ENCODE measurements at places on chromosomes 12 and 14.

DNA sequence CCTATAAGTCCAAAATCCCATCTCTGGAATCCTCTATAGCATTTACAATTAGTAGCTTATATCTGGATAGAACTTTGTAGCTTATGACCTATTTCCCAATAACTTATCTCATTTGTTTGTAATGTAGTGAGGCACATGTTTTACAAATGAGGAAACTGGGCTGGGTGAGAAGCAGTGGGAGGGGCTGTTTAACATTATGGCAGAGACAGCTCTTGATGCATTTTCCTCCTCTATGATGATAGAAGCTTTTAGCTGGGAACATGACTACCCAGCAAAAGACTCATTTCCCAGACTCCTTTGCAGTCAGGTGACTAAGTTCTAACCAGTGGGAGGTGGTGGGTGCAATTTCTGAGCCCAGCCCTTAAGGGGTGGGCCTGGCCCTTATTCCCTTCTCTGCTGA, 179.7 kb downstream of the TTC8 start:
- DNase-seq: no peak

GRCh38 chr12:570435-570920, 92.8 kb downstream of the NINJ2 start:
- DNase-seq: no peak

DNA sequence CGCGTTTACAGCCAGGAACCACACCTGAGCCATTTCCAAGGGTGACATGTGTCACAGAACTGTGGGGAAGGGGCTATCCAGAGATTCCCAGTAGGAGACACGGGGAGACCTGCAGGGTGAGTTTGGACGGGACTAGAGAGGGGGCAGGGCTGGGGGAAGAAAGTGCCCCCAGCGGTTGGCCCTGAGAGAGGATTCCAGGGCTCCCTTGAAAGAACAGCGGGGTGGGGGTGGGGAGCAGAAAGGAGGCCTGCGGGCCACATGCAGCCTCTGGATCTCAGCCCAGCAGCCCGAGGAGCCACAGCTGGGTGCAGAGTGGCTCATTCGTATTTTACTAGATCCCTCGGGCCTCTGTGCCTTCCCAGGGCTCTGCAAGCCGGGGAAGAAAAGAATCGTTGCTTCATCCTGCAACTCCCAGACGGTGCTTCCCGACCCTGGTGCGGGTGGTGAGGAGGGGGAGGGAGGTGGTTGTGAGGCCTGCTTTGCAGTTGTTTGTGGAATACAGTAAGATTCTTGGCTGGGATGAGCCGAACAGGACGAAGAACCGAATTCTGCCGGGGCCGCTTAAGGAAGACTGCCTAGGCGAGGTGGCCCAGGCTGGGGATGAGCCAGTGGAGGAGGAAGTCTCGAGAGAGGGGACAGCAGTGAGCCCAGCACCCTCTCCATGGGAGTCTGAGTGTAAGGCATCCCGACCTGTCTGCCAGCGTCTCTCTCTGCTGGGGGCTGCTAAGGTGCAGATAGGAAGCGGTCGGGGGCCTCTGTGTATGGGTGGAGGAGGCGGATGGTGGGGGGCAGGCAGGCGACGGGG, 36.1 kb upstream of the ANKRD9 start:
- DNase-seq: no peak

DNA sequence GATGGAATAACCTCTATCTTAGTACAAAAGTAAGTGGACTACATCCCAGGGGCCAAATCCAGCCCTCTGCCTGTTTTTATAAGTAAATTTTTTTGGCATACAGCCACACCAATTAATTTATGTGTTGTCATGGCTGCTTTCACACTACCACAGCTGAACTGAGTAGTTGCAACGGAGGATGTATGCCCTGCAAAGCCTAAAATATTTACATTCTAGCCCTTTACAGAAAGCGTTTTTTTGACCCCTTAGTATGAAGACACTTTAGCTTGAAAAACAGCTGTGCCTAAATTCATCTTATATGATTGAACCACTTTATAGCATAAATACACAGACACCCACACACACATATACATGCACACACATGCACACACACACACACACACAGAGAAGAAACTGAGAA, 501.6 kb downstream of the EGLN3 start:
- DNase-seq: no peak

GRCh38 chr12:93762059-93762719, 85.0 kb downstream of the CRADD start:
- no peak for DNase-seq

- no peak for DNase-seq
Measured at GRCh38 chr12:52062167-52063081, 7.4 kb upstream of the ATG101 start.

DNA sequence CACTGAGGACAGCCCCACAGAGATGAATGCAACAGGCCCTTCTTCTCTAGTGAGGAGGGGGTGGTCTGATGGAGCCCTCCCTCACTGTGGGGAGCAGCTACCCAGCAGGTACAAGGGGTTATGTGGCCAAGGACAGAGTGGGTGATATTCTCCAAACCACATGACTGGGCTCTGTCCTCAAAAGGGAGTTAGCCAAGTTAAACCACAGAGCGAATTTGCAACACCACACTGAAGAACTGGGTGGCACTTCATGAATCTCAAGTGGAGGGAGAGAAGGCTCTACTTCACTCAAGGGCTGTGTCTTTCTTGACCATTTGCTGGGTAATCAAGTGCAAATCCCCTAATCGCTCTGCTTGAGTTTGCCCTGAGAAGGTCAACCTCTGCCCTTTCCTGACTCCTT, 12.5 kb downstream of the GPR68 start:
- no peak for DNase-seq

DNA sequence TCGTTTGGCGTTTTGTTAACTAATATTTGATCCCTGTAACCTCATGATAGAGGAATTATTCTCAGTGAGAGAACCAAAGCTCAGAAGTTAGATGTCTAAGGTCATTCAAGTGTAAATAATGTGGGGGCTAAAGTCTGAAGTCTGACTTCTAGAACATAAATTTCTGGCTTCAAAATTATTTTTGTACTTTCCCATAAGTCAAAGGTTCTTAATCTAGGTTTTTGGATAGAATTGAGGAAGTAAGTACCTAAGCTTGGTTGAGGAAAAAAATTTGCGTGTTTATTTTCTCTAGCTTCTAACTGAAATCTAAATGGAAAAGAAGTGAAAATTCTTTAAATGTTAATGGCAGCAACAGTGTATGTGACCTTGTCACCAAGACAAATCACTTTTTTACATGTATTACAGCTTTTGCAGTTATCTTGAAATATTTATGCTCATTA, 2.3 kb downstream of the LARP4 start:
- no peak for DNase-seq

- DNase-seq: no peak
Measured at GRCh38 chr12:107126796-107127481, 33.6 kb upstream of the CRY1 start.

DNA sequence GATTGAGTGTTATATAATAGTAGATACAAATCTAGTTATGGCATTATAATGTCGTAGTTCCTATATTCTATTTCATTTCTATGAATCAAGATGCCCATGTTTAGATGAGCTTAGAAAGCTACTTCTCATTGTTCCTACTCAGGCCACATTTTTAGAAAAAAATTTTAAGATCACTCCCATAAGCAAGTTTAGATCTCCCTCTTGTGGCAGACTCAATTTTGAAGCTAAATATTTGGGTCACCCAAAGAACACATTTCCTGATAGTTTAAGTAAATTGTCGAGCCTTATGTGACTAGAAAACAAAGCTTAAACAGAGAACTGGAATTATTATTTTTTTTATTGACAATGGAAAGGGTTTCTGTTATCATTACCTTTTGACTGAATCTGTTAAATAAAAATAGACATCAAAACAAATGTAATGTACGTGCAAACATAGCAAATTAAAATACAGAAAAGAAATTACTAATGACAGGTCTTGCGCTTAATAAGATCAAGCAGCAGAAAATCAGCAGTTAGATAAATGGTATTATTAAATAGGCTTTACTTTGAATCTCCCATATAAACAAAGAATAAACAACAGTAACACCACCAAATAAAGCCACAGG, 180.2 kb downstream of the ACSS3 start:
- no peak for DNase-seq

DNA sequence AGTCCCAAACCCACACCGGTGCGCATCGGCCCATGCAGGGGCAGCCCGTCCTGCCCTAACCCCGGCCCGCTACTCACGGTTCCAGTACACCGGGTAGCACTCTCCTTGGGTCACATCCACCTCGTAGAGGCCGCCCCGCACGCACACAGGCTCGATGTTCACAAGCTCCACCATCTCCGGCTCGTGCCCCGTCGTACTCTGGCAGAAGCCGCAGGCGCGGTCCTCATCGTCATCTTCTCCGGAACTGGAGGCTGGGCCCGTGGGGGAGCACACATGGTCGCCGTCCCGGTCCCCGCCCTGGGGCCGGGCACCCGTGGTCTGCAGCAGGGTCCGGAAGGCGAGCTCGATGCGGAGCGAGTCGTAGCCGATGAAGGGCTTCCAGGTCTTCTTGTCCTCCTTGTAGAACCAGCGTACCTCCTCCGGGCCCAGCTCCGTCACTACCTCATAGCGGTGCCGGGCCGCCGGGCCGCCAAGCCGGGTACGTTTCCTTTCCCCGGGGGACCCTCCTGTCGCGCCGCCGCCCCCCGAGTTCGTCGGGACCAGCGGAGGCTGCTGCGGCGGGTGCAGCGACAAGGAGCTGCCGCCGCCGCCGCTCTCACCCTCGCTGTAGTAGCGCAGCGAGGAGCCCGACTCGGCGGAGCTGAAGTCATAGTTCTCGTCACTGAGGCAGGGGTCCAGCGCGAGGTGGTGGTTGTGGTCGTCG, 788 bp downstream of the DDHD1 start:
- peak; percentile 58 for DNase-seq

DNA sequence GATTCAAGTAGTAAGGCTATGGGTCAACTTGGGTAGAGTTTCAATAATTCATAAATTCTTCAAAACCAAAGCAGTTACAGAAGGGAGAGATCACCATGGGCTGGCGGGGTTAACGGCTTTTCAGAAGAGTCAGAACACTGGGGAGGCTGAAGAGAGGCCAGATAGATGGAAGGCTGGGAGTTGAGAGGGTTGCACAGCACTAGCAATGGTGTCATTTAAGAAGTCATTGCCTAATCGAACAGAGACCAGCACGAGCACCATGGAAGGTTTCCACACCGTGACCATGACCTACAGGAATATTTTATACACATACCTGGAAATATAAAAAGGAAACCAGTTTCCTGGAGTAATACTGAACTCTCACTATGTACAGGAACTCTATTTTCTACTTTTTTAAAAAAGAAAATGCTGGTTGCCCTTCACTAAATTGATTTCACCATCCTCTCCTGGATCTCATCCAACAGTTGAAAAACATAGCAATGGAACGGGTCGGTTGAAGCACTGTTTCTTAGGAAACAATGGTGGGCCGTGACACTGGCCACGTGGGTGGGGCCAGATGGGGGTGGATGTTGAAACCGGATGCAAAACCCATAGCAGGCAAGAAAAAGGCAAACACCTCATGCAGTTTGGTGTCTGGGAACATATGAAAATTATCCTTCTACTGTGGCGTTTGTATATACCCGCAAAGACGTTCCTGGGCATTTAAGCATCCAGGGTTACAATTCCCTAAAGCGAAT, 38.0 kb upstream of the RIN3 start:
- DNase-seq: no peak

GRCh38 chr12:82383930-82384552, 25.7 kb downstream of the METTL25 start:
- no peak for DNase-seq

GRCh38 chr14:92844204-92844603, 50.1 kb downstream of the GOLGA5 start:
- no peak for DNase-seq

DNA sequence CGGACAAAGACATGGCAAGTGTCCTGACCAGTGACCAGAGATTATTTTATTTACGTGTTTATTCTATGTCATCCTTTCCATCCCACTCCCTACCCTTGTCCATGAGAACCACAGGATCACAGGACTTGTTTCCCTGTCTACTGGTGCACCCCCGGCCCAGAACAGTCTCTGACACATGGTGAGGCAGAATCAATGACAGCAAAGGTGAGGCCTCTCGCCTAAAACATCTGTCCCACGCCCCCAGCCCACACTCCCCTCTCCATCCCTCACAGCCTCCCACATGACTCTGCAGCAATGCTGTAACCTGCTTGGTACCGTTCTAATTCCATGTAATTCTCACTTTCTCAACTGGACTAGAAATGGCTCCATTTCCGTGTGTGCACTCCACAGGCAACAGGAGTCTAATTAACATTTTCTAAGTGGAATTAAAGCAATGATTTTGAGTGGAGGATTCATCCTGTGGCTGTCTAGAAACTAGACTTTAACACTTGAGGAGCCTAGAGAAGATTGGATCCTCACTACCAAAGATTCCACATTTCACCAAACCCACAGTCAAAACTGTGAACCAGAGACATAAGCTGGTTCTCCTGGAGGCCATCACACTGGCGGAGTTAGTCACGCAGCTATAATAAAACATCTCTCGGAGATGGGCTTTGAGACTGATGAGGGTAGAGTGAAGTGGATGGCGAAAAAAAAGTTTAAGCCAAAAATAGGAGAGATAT, 150.1 kb downstream of the PIWIL1 start:
- DNase-seq: no peak

GRCh38 chr14:63308723-63309317, 9.9 kb downstream of the GPHB5 start:
- no peak for DNase-seq

GRCh38 chr14:61636291-61636690, 59.0 kb upstream of the HIF1A start:
- no peak for DNase-seq

- DNase-seq: no peak
Measured at GRCh38 chr14:75428230-75429104, 645 bp downstream of the JDP2 start.

DNA sequence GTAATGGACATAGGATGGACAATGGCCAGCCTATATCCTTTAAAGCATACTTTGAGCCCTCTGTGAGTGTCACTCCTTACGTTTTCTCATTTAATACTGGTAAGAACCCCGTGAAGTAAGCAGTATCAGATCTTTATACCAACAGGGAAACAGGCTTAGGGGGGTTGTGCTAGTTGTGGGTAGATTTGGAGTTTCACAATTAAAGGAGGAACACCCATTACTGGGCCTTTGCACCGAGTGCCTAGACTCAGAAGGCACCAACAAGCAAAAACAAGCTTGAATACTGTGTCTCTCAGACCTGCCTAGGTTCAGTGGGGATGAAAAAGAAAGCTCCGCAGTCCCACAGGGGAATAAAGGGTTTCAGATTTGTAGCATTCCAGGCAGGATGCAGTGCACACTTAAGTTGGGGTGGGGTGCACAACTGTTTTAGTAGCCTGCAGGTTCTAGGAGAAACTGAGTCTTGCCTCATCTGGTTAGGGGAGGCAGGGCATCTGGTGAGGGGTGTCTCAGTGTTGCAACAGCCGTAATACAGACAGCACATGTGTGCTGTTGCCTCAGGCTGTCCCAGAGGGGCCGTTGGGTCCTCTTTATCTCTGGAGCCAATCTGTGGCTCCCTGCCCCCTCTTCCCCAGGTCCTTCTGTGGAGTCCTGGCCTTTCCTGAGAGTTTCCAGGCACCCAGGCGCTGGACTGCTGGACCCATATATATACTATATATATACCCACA, 51.2 kb downstream of the IRAK3 start:
- no peak for DNase-seq

DNA sequence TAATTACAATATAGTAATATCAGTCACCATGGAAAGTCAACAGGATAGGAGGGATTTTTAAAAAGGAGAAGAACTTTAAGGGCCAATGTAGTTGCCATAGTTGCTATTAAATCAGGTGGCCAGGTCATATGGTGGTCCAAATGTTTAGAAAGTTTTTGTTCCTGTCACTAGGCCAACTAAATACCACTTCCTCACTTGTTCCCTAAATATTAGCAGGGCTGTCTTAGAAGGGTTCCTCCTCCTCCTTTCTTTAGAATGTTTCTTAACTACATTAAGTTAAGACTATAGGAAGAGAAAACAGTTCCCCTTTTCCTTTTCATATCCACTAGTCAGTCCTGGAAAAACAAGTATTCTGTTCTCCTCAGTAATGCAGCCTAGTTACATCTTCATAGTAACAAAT, 50.3 kb downstream of the MON2 start:
- DNase-seq: no peak
